ENCODE measurements at places on chromosomes 7 and 10.

GRCh38 chr10:128178302-128178958, 52.2 kb upstream of the MKI67 start:
- peak; percentile 8 for DNase-seq

DNA sequence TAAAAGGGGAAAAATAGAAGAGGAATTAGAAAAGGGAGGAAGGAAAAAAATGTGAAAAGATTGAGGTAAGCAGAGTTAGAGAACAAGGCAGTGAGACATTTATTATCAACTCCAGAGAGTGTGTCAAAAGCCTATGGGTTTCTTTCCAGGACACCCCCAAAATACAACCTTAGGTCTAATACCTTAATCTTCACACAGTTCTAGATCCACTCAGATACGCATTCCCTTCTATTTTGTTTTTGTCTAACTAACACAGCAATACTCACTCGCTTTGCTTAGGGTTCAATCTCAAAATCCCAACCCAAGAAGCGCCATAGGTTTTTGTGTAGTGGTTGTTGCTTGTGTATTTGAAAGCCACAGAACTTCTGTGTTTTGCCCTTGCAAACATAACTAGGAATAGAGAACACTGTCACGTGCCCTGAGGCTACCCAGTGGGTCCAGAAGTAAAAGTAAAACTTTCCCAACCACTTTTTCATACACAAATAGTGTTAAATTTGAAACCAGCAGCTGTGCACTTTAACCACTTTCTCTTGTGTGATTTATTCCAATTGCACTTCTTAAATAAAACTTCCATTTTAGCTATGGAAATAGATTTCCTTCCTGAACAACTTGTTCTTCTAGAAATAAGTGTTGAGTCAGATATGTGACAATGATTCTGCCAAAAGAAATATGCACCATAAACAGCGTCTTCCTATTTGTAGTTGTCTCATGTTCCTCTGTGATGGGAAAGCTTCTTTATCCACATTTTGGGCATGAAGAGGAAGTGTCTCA, 414.7 kb upstream of the GHITM start:
- DNase-seq, result no peak

- DNase-seq, result no peak
Measured at GRCh38 chr10:65196111-65196510, 1674.9 kb downstream of the REEP3 start.

DNA sequence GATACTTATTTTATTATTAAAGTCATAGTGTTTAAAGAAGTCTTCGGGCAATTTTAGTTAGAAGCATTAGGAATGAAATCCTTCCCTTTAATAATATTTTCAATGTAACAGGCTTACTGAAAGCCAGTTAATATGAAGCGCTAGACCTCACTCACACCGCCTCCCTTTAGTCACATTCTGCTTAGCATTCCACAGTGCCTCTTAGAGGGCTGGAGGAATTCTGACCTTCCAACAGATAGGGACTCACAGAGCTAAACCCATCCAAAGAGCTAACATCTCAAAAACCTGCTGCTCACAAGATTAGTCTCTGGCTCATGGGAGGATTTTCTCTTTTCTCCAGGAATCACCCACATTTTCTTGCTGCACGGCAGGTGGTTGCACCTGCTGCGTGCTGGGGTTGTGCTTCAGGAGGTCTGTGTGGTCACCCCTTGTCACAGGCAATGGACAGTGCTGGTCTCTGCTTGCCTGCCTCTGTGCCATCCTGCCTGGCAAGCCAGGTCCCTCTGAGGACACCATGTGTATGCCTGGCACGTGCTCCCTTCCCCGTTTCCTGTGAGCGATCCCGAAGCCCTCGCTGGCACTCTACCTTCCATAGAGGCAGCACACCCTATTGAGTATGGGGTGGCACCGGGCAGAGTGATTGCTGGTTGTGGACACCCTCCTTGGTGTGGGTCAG, 91.8 kb downstream of the KLF6 start:
- no peak for DNase-seq

DNA sequence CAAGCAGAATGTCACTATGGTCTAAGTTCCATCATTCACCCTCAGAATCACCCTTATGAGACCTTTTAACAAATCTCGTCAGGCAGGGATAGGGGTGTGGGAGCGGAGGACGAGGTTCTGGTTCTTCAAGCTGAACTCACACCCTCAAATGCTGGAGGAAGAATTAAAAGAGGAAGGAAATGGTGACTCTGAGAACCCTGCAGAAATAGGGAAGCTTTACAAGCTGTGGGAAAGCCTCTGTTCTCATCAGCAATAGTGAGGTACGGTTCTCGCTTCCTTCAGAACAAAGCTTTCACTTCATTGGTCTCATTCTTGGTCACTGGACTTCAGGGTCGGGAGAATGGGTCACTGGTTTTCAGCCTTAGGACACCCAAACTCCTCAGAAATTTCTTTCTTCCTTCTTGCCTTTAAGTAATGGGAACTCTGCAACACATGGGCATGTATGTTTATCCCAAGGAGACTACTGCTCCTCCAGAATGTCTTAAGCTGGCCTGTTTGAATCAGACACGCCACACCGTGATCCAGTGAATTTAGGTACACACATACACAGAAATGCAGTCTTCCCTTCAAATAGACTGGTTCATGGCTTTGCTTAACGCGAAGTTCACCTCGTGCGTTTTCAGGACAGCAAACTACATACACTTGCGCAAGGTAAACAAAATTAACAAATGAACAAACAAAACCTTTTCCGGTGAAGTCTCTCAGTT, 226.0 kb downstream of the SFMBT2 start:
- DNase-seq, result no peak

DNA sequence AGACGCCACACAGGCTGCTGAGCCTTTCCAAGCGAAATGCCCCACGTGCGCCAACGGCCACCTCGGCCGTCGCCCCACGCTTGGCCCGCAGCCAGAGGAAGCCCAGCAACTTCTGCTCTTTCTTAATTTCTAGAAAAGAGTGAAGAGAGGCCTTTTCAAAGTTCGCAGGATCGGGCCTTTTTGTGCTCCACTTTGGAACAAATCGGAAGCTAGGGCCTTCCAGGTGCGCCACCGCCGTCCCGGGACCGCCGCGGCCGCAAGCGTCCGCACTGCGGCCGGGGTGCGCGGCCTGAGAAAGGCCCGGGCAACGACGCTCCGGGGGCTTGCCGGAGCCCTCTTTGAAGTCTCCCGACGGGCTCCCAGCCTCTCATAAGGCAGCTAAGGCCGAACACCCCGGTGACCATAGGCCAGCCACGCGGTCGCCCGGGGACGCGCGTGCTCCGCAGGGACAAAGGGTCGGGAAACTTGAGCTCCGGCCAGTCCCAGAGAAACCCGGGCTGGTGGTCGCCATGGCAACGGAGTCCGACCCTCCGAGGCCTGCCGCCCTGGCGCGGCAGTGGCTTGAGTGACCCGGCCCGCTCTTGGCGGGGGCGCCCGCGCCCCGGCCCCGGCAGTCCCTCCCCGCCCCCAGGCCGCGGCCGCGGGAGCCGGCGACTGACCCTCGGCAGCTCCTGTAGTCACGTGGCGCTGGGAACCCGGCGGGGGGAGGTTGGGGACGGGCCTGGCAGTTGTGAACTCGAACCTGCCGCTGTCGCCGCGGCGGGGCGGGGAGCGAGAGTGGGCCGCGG, at the start of gene REPIN1:
TSS of gene REPIN1 (plus strand) at position 727 of the 788 bp plus-strand sequence. CDS start 890 bp downstream, outside the sequence.
- peak; percentile 53 for DNase-seq

- no peak for DNase-seq
Measured at GRCh38 chr10:88557256-88557655, 25.9 kb downstream of the RNLS start.

- no peak for DNase-seq
Measured at GRCh38 chr10:32155075-32155516, 98.9 kb upstream of the KIF5B start.

GRCh38 chr7:7351832-7352231, 169.5 kb downstream of the C1GALT1 start:
- DNase-seq, result no peak

DNA sequence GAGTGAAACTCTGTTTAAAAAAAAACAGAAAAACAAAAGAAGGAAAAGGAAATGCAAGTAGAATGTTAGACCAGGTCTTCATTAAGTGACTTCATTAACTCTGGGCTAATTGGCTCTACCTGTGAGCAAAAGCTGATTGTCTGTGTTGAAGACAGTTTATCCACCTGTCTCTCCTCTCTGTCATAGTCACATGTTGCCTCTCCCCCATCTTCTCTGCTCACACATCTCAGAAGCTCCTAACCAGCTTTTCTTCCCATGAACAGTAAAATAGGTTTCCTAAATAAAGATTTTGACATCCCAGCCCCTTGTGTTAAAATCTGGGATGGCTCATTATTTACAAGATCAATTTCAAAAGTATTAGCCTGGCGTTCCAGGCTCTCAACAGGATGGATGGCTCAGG, 222.7 kb downstream of the CACNB2 start:
- no peak for DNase-seq
